Central memory CD4-positive, alpha-beta T cell (primary cell): ENCODE measurements at places on chromosomes 16 and 17.

- no peak for DNase-seq
These were observed 3.9 kb downstream of the TRPV2 start for GRCh38 chr17:16419074-16419928.

DNA sequence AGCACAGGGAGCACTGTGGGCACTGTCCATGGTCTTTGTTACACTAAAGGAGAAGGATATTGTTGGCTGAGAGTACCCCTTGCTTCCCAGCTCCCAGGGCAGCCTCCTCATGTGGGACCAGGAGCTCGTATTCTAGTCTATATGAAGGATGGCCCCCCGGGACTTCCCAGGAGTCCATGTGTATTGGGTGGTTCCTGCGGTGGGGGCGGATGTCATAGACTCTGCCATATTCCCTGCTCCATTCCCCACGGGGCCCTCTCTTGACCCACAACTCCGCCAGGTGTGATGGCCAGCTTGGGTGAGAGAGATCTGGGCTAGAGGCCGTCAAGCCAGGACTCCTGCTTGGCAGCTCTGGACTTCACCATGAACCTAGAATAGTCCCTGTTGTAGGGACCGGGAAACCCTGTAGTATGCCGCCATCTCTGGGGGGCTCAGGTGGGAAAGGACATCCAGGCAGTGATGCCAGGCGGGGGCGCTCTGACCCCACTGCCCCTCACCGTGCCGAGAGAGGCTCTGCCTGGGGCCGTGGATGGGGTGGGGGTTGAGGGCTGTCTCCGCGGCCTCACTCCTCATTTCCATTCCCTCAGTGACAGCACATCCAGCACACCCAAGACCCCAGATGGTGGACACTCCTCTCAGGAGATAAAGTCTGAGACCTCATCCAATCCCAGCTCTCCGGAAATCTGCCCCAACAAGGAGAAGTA is 37.8 kb downstream of the OR1D5 start:
- no peak for DNase-seq

- no peak for DNase-seq
These were observed 56.4 kb downstream of the ZNF778 start for GRCh38 chr16:89273741-89274472.

DNA sequence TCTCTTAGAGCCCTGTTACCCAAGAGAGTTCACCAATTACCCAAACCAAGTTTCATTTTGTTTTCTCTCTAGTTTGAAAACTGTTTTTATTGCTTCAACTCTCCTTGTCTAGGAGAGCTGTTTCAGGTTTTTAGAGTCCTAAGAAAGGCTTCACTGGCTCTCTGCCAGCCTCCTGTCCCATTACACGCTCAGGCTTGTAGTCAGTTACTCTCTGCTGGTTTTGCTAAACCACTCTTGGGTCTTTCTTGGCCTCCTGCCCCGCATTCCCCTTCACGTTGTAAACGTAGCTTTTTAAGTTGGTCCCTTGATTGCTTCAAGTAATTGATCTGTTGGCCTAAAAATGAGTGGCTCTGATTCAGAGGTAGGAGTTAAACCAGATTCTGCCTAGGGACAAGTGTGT is 529.1 kb downstream of the MAF start:
- DNase-seq = no peak

GRCh38 chr16:59470556-59470955 is 736.4 kb upstream of the GOT2 start:
- DNase-seq = no peak

DNA sequence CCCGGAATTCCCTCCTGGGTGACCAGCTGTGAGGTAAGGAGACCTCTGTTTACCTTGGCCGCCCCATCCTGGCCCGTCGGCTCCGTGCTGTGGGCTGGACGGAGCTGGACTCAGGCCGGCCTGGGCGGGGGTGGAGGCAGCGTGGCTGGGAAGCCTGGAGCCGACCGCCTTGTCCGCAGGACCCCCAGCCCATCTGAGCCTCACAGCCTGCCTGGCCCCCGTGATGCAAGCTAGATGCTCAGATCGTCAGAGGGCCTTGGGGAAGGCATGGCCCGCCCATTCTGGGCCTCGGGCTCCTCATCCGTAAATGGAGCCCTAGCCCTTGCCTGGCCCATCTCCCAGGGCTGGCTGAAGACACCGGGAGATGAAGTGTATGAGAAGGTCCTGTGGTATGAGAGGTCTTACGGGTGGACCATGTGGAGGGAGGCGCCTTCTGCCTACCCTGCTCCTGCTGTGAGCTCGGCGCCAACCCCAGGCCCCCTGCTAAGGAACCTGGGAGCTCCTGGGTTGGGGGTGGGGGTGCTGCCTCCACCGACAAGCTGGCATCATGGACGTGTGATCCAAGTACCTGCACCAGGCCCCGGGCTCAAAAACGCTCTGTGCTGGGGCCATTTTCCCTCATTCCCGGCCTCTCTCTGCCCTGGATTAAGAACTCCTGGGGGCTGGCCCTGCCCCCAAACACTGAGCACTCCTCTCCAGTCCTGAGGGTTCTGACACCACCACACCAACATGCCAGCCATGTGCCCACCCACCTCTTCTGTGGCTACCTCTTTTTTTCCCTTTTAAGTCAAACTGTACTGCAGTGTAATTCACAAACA is 5.4 kb upstream of the P2RX1 start:
- DNase-seq = no peak

DNA sequence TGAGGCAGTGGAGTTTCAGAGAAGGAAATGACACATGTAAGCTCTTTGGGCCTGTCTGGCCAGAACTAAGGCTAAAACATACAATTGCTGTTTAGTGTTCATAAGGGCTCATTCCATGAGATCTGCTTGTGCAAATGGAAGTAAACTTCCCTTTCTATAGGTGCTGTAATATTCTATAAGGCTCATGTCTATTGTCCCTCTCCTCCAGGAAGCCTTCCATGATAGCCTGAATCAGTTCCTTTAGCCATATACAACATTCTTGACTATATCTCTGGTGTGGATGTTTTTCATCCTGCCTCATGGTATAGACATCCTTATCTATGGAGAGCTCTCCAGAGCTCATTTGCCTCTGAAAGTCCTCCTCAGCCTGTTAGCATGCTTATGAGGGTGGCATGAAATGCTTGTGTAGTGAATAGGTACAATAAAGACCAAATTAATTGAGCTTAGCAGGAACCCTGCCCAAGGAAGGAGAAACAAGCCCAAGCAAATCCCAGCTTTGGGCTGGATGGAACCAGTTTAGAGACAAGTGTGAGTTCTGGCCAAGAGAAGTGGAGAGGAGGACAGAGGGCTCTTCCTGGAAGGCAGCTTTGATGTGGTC is 1.6 kb upstream of the ETV4 start:
- no peak for DNase-seq

GRCh38 chr16:65415460-65415859 is 293.6 kb upstream of the CDH11 start:
- no peak for DNase-seq

DNA sequence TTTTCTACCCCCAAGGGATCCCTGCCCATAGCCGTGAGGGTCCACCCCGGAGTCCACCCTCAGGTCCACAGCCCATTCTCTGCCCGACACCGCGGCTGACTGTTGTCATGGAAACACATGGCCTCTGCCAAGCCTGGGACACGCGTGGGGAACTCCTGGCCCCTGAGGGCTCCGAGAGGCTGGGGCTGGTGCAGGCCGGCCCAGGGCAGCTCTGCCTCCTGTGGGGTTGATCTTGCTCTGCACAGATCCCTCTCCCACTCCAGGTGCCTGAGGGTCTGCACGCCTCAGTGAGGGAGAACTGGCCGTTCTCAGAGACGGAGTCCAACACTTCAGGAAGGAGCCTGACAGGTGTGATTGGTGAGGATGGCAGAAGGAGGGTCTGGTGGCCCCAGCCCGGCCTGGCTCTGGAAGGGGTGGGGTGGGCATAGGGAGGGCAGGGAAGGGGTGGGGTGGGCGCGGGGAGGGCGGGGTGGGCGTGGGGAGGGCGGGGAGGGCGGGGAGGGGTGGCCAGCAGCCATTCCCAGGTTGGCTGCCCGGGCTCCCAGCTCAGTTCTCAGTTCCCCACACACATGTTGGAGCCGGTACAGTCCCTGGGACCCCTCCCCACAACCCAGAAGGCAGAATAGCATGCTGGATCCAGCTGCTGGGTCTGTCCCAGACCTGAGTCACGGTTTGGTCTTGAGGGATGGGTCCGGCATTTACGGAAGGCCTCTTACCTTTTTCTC is 6.4 kb downstream of the MRPL28 start:
- DNase-seq = no peak

DNA sequence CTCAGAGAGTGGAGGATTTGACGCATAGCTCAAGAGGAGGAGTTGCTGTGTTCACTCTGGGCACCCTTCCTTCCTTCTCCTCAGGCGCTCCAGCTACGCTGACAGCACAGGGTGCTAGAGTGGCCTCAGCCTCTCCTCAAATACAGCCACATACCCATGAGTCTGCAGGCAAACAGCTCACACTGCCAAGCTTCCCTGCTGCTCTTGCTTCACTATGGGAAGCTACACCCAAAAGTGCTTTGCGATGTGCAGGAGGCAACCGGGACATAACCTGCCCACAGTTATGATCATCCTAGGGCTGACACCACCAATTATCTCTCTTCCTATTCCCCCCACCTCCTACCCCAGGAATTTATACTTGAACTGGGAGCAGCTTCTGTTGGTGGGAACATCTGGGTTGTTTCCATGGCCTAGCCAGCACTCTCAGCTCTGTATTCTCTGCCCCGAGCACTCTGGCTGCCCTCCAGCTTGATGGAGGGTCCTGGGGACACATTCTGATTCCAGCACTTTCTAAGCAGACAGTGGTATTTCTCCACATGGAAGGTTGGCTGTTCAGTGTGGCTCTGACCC is 40.3 kb upstream of the SREBF1 start:
- DNase-seq = no peak

GRCh38 chr17:72299100-72299499 is 178.3 kb downstream of the SOX9 start:
- no peak for DNase-seq

GRCh38 chr17:29650396-29650795 is 27.7 kb upstream of the CORO6 start:
- DNase-seq = no peak

DNA sequence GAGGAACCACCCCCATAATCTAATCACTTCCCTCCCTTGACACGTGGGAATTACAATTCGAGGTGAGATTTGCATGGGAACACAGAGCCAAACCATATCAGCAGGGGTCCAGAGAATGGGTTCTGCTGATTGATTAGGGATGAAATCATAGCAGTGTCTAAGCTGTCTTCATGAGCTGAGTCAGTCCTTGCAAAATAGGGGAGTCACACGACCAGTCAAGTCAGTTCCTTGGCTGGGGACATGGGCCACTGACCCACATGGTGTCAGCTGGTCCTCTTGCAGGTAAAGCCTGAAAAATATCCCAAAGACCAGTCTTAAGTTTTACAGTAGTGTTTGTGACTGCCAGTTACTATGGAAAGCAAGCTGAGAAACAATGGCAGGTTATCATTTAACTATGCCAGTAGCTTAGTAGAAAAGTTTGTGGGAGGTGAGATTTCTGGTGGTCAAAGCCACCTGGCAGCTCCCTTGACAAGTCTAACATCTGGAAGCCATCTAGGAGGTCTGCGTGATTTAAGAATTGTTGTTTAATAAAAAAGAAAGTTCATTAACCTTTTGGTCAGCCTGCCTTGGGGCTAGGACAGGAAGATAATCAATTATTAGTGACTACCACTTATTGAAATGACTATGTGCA is 15.7 kb upstream of the ATF7IP2 start:
- no peak for DNase-seq

DNA sequence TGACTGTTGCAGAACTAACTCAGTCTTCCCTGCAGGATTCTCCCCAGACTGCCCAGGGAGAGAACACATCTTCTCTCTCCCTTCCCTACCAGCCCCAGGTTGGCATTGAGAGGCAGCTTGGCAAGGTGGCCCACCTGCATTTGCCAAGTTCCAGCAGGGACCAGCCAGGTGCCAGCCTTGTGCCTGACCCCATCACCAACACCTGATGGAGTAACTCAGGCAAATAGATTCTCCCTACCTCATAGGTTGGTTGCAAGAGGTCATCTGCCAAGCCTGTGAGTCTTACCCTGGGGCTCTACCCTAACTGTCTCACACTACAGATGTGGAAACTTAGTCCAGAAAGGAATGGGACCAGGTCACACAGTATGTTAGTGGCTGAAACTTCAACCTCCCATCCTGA is 20.4 kb downstream of the BEAN1 start:
- DNase-seq = no peak

DNA sequence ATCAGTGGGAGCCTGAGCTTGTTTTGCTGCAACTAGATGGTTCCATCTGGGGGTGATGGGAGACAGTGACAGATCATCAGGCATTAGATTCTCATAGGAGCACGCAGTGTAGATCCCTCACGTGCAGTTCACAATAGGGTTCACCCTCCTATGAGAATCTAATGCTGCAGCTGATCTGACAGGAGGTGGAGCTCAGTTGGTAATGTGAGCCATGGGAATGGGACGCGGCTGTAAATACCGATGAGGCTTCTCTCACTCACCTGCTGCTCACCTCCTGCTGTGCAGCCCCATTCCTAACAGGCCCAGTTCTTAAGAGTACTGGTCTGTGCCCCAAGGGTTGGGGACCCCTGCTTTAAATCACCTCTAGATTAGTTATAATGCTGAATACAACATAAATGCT is 137.5 kb upstream of the PLEKHM1 start:
- DNase-seq = no peak

DNA sequence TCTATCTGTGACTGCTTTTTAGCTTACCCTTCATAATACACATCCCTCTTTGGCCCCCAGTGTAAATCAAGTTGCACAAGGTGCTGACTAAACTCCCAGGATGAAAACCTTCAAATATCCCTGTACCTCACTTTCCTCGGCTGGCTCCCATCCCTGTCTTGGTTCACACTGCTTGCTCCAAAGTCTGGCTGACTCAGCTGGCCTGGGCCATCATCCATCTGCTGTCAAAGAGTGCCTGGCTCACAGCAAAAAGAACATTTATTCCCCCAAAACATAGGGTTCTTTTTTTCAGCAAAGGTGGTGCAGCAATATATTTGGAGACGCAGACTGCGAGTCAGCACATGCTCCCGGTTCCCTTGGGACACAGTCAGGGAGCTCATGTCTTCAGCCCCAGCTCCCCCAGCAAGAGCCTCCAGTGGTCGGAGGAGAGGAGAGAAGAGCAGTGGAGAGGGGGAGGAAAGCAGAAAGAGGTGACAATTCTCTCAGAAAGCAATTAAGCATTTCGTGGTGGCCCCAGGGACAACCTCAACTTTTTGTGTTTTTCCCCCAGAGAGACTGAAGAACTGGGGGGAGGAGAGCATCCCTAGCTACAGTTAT is 26.1 kb downstream of the GPR142 start:
- DNase-seq = no peak

DNA sequence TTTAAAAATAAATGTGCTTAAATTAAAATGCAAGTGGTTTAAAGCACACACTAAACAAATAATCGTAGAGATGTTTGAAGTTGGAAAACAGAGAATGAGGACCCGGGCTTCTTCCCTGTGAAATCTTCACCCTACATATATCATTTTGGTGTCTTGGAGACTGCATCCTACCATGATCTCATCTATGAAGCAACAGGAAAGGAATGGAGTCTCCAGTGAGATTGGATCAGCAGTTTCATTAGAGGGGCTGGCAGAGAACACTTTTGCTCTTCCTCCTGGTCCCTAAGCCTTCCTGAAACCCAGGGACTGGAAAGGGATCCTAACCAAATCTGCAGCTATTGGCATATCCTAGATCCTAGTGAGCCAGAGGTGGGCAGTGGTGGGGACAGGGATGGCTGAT is 85.0 kb downstream of the GRIN2A start:
- DNase-seq = no peak
